Mesendoderm (in vitro differentiated cells): ENCODE measurements at places on chromosomes 3 and 15.

DNA sequence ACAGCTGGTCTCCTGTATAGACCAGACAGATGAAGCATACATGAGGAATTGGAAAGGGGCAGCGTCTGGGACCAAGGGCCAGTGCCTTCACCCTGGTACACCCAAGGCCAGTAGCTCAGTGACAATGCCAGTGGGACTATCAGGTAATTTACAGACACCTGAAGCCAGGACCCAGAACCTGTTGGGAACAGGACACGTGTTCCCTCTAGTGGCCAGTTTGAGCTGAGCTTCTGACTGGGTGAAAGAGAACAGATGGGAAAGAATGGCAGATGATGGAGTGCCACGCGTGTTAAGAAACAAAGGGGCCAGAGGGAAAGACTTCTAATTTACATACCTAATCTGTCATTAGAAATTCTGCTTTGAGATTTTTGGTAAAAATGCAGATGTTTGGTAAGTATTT is 5.1 kb upstream of the SLC25A38 start:
- peak; percentile 83 for DNase-seq

DNA sequence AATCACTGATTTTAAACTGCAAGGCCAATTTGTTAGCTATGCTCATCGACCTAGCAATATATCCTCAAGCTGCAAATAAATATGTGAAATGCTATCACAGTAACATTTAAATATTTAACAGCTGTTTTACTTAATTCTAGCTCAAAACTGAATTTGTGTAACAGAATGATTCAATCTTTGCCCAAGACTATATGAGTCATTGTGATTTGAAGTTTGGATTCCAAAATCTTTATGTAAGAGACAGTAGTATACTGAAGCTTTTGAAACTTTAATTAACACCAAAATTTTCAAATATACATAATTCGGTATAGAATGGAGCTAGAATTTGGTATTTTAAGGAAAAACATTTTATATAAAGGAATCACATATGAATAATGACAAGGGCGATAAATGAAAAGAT is 603.0 kb upstream of the ROBO2 start:
- no peak for DNase-seq

- peak; percentile 68 for DNase-seq
Measured at GRCh38 chr3:188205992-188206416, 52.0 kb downstream of the LPP start.

- no peak for DNase-seq
Measured at GRCh38 chr3:188326968-188327367, 173.0 kb downstream of the LPP start.
